ENCODE measurements at places on chromosomes 12 and 14.

DNA sequence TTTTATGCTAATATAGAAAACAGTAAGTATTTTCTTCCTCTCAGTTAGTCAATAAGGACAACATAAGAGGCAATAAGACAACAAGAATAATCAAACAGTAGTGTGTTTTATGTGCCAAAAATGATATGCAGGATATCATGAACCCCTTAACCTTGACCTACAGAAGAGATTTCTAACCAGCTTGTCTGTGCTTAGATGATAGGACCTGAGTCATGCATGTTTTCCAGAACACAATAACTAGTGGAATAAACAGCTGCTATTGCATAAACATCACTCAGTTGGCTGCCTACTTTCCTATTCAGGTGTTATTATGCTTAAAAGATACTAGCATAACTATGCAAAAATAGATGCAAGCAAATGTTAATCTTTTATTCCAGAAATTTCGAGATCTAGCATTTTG, 282.5 kb downstream of the PRKD1 start:
- no peak for DNase-seq

GRCh38 chr12:71627438-71628002, 36.1 kb downstream of the ZFC3H1 start:
- DNase-seq: no peak

GRCh38 chr12:112419297-112420133, 768 bp downstream of the PTPN11 start:
- no peak for DNase-seq

DNA sequence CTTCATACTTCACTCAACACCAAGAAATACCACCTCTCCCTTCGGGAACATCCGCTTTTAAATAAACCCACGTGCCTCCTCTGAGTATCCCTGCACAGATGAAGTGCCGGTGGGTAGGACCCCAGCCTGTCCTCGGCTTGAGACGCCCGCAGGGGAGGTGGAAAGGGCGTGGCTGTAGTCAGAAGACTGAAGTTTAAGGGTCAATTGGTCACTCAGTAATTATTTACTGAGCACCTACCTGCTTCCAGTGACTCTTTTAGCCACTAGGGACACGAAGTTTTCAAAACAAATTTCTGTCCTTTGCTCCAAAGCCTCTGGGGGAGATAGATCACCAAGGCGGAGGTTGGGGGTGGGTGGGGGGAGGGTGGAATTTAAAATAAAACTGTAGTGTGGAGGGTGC, 309.4 kb downstream of the VRK1 start:
- DNase-seq: no peak

DNA sequence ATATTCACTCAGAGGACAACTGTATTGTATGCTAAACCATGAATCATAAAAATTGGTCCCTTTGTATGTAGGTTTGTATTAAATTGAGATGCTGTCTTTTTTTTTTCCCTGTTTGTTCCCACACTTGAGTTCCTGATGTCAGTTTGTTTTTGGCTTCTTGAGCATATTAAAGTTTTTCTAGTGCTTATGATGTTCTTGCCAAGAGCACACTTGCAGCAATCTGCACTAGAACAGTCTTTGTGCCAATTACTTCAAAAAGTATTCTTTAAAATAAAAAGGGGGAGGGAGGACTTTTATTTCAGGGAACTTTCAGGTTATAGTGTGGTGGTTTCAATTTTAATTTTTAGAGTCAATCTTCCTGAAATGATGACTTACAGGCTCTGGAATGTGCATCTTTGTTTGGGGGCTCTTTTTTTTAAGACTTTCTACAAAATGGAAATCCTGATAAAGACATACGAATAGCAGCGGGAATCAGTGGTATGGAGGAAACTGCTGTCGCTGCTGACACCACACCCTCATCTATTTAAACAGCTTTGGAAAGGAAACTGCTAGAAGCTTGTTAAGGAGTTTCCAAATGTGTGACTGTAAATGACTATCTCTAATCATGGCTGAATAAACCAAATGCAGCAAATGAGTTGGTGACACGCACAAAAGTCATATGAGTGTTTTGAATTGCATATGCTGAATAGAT, 188.6 kb downstream of the EGLN3 start:
- DNase-seq: no peak

GRCh38 chr12:57143454-57143853, 4.0 kb downstream of the LRP1-AS start:
- no peak for DNase-seq

GRCh38 chr12:93273834-93274564, 103.7 kb upstream of the NUDT4 start:
- no peak for DNase-seq

DNA sequence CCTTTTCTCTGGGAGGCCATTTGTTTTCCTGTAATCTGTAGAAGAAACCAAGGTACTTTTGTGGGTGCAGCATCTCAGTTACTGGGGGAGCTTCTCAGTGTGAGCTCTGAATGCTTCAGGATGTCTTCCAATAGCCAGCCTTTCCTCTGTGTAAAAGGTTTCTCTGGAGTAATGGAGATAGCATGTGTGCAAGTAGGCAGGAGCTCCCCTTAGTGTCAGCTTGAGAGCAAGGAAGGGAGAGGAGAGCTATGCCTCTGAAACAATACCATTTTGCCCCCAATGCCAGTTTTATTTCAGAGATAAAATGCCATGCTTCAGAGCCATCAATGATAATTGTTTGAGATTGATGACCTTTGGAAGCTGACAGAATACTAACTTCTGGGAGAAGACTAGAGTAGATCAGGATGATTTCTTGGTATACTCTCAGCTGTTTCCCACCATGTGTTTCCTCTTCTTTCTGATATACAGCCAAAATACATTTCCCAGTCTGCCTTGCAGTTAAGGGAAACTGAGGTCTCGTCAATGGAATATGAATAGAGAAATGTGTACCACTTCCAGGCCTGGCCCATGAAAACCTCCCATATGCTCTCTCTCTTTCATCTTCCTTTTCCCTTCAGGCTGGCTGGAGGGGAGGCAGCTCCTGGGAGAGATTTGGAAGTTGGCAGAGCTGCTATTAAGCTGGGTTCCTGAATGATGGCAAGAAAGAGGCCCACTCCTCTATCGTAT, 125.7 kb downstream of the CRADD start:
- DNase-seq: no peak

DNA sequence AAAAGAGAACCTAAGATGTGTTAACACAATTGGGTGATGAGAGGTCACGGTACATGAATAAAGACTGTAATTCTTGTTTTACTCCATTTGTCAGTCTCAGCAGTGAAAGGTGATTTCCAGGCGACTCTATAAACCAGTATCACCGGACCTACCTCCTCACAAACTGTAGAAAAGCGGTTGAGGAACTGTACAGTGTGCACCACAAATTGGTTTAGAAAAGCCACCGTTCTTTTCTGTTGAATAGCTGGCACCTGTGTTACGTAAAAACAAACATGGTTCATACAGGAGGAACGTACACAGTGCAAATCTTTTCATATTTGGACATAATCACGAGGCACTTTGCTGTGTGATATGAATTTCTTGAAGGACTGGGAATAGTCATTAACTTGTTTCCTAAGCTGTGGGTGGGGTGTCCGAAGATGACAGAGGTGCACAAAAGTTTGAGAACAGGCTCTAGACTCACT, 663 bp downstream of the WASHC3 start:
- no peak for DNase-seq

GRCh38 chr12:109625131-109625559, 51.6 kb downstream of the MVK start:
- DNase-seq: no peak

DNA sequence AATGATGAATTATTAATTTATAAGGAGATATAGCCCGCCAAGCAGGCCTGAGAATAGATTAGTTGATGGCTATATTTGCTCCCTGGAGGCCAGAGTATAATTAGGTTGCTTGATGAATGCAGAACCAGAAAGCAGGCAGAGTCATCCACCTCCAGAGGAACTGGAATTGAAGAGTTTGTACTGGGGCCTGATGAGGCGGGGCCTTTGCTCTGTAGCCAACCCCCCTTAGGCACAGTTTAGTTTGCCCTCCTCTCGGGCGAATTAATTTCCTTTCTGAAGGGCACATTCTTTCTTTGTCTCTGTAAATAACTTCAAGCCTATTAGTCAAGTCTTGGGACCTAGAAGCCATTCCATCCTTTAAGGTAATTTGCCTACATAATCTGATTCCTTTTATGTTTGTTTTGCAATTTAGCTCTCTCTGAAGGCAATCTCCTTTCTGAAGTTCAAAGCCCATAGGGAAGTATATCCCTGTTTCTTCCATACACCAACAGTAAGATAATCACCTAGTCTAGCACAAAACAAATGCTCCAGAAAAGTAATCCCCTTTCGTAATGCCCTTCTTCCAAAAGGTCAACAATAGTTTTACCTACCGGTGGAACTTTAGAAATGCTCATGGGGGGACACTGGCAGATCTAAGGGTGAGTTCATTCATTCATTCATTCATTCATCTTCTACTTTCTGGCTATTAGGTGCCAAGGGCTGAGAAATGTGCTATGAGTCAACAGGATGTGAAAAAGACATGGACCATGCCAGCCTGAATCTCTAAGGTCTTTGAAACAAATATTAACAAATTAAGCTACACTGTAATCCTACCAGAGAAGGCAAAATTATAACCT, 84.8 kb upstream of the NUDT4 start:
- DNase-seq: no peak

Measured in activated CD4-positive, alpha-beta T cell treated with anti-CD3 and anti-CD28 coated beads for 24 hours (primary cell).